ENCODE measurements at places on chromosomes 7 and 10.

GRCh38 chr10:35216303-35216905 lies 89.8 kb downstream of the CREM start:
- DNase-seq = no peak

DNA sequence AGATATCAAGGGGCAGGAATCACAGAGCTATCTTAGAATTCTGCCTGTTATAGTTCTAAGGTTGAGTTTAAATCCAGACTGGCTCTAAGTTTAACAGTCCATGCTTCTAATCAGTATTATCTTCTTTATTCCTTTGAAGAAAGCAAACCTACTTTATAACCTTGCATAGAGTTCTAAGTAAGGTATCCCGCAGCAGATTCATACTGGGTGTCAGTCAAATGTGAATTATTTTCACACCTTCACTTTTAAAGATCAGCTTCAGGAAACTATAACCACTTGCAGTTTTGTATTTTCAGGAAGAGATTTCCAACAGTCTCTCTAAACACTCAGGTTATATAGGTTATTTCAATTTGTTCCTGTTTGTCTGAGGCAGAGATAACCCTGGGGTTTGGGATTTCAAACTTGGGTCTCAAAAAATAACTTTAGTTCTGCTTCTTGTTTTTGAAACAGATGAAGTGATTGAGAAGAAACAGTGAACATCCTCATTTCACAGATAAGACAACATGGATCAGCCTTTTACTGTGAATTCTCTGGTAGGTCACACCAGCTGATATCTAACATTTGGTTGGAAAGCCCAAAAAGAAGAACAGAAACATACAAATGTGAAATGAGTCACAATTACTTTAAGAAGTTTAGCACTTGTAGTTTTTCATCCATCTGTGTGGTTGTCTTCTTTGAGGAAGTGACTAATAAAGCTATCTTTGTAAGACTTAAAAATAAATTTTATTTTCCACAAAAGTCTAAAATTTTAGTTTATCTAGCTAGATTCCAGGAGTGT lies 21.4 kb downstream of the STAMBPL1 start:
- no peak for DNase-seq

GRCh38 chr10:51203359-51203758 lies 129.1 kb downstream of the PRKG1 start:
- no peak for DNase-seq

DNA sequence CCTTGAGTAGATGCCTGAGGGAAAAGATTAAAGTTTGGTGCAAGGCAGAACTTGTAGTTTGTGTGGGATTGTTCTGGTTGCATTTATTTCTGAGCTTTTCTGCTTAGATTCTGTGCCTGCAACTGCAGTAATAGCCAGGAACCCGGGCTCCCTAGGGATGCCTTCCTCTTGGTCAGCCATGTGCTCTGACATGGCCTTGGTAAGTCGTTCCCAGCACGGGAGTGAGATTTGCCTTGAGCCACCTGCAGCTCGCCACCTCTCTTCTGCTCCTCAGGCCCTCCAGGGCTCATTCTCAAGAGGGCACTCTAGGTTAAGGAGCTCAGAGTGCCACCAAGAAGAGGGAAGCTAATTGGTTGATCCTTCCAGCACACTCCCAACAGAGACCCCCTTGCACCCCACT lies 350.6 kb upstream of the MKI67 start:
- DNase-seq = no peak

Data from T-helper 22 cell (primary cell).